ENCODE measurements at places on chromosomes 1 and 21.
A peak's percentile ranks its signal among the peaks of the same experiment; 100 is the strongest.

- no peak for DNase-seq
Observed at GRCh38 chr1:216826214-216826613, 103.0 kb upstream of the ESRRG start.

- no peak for DNase-seq
Observed at GRCh38 chr1:181675091-181675917, 192.0 kb downstream of the CACNA1E start.

DNA sequence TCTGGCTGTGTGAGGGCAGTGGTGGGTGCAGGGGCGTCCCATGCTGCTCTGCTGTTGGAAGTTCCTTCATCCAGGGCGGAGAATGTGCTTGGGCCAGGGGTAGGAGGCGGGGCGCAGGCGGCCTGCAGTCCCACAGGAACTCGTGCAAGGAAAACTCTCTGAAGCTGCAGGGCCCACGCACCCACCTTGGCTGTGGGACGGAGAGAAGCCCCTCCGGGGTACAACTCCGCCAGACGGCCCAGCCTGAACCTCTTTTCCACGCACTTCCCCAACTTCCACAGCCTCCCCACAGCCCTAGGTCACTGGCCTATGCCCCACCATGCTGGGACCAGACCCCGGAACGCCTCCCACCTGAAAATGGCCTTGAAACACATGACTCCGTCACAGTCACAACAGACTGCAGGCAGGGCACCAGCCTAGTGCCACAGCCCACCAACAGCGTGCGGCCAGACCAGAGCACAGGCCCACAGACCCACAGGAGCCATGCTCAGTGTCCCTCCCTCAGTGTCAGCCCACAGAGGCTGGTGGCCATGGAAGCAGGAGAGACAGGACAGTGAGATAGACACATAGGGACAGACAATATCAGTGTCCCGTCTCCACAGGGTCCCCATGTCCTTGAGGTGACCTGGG, 47.8 kb downstream of the WNT9A start:
- DNase-seq = no peak

- no peak for DNase-seq
Observed at GRCh38 chr1:174942547-174943255, 57.0 kb upstream of the CACYBP start.

DNA sequence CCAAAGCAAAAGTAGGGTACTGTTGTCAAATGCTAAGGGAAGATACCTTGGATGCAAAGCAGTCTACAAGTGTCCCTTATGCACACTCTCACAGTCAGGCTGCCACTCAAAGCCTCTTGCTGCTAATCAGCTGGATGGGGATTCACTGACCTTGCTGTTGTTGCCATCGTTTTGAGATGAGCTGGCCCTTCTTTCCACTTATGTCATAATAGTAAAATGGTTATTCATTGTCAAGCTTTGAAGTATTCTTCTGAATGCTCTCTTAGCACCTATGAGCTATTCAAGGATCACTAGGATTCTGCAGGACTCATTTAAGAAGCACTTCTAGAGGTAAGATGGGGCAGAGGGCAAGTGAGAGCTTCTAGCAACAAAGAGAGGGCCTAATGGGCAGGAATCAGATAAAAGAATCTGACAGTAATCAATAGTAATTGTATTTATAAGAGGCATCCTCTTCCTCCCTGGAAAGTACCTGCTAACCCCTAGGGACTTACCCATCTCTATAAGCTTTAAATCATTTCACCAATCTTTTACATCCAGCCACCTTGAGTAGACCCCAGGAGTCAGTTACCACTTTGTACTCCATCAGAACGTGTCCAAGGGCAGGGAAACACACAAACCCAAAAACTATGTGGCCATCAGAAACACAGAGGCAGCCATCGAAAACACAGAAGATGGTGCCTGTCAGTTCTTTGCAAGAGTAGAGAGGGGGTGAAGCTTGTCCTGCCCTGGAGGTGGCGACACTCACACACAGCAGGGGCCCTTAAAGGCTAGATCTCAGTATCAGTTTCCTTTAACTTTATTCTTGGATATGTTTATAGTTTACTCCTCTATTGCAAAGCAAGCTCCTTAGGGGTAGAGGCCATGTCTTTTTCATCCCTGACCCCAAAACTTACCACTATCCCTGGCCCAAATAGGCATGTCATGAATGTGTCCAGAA, 103.7 kb upstream of the NFIA start:
- DNase-seq = peak; percentile 44

GRCh38 chr1:39116860-39117728, 87.4 kb upstream of the MACF1 start:
- DNase-seq = no peak

DNA sequence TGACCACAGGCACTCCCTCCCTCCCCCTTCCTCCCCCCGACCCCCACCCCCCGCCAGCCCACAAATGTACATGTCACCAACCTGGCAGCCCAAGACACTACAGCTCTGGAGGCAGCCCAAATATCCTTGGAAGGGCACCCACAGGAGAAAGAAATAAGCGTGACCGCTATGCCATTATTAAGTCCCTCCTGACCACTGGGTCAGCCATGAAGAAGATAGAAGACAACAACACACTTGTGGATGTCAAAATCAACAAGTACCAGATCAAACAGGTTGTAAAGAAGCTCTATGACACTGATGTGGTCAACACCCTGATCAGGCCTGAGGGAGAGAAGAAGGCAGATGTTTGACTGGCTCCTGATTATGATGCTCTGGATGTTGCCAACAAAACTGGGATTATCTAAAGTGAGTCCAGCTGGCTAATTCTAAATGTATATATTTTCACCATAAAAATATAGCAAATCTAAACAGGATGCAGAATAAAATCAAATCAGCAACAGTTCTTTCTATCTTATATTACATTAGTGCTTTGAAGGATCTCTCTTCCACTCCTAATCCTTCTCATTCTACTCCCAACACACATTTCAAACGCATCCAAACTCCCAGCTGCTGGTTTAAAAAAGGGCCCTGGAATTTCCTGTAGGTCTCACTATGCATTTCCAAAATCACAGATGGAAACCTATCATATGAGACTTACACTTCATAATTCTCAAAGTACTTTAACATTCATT, 77.4 kb upstream of the SLFNL1 start:
- DNase-seq = no peak

GRCh38 chr1:235617140-235617539, 32.4 kb downstream of the GNG4 start:
- no peak for DNase-seq

GRCh38 chr21:41610042-41610839, 102.3 kb upstream of the TMPRSS2 start:
- peak; percentile 90 for DNase-seq

DNA sequence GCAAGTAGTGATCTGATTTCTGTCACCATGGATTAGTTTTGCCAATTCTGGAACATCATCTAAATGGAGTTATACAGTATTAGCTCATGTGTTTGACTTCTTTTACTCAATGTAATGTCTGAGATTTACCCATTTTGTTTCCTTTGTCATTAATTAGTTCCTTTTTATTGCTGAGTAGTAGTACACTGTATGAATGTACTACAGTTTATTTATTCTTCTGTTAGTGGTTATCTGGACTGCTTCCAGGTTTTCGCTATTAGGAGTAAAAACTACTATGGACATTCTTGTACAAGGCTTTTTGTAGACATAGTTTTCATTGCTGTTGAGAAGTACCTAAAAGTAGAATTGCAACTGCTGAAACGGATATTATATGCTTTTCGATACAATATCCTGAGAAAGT, 14.1 kb downstream of the SUCO start:
- DNase-seq = no peak

GRCh38 chr1:220825819-220826551, 39.3 kb downstream of the MTARC1 start:
- DNase-seq = no peak

DNA sequence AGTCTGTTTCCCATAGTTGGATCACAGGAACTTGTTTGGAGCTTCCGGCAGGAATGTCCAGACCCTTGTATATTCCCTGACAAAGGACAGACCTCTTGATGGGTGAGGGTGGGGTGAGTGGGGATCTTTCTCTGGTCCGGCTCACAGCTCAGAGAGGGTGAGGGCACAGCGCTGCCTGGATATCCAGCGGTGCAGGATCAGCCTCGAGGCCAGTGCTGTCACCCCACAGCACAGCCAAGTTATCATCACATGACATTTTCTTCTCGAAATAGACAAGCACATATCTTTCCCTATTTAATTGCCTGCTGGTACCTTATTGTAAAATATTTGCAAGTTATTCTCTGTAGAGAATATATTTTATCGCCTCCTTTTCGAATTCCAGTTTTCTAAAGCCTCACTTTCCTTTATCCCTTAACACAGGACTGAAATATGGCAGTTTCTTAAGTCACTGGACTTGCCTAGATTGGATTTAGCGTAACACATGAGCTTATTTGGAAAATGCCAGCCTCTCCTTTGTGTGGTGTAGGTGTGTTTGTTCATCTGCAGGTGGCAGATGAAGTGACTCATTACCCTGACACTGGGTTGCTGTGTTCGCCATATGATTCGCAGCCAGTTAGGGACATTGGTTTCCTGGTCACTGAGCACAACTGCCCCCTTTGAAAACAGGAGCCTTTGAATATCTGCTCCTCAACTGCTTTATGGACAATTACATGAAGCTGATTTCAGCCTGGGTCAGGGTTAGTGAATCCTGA, 21.4 kb downstream of the CLIC6 start:
- no peak for DNase-seq

GRCh38 chr1:111786669-111787207, 31.0 kb downstream of the DDX20 start:
- no peak for DNase-seq

DNA sequence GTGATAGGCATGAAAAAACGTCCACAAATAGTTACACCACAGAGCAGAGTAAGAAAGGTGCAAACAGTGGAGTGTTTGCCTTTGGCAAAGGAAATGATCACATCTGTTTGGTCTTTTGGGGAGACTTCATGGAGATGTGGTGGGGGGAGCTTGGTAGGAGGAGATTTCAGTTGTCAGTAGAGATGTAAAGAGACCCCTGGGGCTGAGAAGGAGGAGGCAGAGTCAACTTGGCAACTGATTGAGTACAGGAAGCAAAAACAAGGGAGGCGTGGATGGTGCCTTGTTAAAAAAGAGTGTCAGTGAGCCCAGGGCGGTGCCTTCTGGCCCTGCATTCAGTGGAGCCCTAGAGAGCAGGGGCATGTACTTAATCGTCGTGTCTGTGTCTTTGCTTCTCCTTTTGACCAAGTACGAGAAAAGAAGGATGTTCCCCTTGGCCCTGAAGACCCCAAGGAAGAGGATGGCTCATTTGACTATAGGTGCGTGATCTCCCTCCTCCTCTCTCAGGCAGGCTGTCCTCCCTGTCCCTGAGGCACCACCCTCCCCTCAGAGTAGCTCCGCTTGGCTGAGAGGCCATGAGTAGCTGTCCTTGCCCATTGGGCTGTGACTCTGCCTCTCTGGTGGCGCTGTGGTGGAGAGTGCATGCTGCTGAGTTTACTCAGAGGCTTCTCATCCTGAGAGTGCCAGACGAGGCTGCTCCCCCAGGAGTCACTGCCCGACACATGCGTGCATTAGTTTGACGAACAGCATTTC, 30.4 kb upstream of the CNTN2 start:
- peak; percentile 36 for DNase-seq

DNA sequence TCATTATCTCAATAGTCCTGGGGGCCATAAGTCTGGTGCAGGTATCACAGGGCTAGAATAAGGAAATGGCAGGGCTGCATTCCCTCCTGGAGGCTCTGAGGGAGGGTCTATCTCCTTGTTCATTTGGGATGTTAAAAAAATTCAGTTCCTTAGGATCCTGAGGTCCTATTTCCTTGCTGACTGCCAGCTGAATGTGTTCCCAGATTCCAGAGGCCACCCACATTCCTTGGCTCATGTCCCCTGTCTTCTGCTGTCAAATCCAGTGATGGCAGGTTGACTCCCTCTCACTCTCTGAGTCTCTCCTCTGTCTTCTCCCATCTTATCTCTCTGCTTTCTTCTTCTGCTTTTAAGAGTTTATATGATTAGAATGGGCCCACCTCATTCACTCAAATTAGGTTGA, 400.6 kb downstream of the PTPRU start:
- DNase-seq = no peak

DNA sequence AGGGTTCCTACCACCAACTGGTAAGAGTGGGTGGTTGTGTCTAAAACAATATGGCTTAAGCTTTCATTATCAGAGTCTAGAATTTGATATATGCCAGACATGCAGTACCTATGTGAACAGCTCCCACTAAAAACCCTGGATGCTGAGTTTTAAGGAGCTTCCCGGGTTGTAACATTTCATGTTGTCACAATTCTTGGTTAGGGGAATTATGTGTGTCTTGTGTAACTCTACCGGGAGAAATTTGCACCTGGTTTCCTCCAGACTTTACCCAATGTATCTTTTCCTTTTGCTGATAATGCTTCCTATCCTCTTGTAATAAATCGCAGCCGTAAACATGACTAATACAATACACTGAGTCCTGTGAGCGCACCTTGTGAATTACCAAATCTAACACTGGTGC, 48.3 kb downstream of the ARID4B start:
- DNase-seq = no peak

DNA sequence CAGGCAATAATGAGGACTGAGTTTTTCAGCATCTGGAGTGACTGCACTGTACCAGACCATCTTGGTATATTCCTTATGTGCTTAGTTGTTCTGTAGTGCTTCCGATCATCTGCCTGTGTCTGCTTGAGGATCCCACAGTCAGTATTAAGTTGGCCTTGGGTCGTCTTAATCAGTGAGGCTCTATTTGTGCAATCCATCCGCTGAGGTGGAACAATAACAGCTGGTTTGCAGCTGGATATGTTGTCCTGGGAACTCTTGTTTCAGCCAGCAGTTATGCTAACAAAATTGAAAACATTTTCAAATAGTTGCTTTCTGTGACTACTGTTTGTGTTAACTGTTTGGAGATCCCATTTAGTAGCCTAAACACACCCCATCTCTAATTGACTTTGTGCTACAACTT, 73.7 kb downstream of the LAMC1 start:
- DNase-seq = no peak

GRCh38 chr1:35640380-35641232, 720 bp downstream of the PSMB2 start:
- peak; percentile 44 for DNase-seq

- no peak for DNase-seq
Observed at GRCh38 chr1:232826318-232826717, 21.1 kb downstream of the MAP10 start.

DNA sequence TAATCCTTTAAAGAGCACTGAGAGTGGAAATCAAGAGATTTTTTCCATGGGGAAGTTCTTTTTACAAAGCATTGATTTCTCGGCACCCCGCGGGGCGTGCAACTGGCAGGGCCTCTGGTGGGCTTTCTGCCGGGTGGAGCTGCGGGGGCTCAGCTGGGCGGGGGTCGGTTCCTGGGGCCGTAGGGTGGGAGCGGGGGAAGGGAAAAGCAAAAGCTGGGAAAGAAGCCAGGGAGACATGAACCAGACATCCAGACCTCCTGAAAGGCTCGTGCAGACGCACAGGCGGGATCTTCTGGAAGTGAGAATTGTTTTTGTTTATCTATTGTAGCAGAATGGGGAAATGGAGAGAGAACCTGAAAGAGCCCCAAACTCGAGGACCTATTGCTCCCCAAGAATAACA, 235.2 kb downstream of the FAM72C start:
- no peak for DNase-seq

- DNase-seq = peak; percentile 78
Observed at GRCh38 chr1:244112636-244113035, 61.6 kb downstream of the ZBTB18 start.

GRCh38 chr1:42779725-42780124, 5.1 kb upstream of the TMEM269 start:
- DNase-seq = no peak

Measured in mesendoderm (in vitro differentiated cells).